ENCODE measurements at places on chromosomes 12 and 14.

- DNase-seq: no peak
These were observed 203.8 kb downstream of the TSPAN9 start for GRCh38 chr12:3280967-3281366.

DNA sequence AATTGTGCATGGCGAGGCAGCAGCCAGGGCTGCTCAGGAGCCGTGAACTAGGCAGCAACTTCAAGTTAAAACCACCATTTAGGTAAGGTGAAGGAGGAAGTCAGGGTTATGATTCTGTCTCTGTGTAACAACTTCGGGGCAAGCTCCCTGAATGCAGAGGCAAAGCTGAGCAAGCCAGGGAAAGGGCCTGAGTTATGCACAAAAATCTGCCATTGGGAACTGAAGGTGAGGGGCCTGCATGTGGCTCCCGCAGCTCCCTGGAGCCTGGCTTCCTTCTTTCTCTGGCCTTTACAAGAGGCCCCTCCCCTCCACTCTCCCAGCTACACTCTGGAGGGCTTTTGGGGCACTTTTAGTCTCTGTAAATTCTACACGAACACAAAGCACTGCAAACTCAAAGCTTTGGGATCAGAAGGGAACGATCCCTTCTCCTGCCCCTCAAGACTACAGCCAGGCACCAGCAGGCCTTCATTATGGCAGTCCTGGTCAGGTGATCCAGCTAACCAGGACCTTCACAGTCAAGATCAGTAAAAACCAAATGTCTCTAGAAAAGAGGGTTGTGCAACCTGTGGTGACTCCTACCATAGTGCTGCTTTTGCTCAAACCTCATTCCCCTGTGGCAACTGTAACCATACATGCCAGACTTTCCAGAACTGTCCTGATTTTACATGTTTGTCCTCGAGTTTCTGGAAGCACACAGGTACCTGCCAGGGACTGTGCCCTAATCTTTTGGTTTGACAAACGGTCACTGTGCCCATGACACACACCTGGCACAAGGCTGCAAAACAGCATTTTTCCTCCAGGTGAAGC, 67.2 kb upstream of the PTGR2 start:
- no peak for DNase-seq

DNA sequence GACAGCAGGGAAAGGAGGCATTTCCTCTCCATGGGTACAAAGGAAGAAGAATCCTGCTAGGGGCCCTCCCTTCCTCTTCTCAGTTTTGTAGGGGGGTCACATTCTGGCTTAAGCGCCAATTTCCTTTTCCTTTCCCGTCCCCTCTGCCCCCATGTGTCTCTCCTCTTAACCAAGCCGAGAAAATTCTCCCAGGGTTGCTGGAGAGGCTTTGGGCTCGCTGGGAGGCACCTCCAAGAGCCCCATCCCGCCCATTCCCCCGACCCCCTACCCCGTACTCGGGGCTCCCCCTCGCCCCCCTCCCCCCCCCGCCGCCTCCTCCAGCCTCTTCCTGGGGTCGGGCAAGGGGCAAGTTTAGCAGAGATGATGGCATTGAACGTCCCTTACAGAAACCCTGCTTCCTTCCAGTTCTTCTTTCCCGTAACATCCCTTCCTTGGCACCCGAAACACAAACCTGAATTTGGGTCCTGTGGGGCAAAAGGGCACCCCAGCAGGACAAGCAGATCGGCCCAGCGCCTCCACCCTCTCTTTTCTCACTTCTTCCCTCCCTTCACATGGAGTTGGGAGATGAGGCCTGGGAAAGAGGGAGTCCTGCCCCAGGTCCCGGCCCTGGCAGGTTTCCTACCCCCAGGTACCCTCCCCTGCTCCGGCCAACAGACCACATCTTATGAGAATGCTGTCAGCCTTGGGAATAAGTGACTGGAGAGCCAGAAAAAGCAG, 13.7 kb downstream of the PLEKHG6 start:
- no peak for DNase-seq

DNA sequence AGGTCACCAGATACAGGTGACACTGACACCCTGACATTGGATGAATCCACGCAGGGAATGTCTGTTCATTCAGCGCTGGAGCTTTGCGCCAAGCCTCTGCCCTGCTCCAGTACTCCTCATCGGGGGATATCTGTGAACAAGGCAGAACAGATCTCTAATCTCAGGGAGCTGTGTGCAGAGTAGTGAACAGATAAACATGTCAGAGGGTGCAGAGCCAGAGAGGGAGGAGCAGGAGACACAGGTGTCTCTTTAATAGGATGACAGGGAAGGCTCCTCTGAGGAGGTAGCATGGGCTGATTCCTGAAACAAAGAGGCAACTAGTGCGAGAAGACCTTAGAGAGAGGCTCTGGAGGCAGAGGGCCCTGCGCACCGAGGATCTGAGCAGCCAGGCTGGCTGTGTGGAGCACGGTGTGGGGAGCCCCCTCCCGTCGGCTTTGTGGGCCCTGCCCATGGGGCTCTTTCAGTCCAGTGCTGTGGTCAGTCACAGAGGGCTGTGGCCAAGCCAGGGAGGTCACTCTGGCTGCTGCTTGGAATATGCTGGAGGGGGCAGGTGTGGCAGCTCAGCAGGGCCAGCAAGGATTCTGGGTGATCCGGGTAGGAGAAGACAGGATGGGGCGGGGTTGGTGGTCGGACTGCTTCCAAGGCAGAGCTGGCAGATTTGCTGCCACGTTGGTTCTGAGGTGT, 55.6 kb downstream of the TECPR2 start:
- no peak for DNase-seq

DNA sequence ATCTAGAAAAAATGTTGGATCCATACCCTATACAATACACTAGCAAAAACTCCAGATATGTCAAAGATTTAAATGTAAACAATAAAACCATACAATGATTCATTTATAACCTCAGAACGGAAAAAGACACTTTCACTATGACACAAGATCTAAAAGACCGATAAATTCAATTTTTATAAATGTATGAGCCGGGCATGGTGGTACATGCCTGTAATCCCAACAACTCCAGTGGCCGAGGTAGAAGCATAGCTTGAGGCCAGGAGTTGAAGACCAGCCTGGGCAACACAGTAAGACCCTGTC, 2.5 kb upstream of the SOS2 start:
- DNase-seq: no peak

- no peak for DNase-seq
These were observed 3.6 kb downstream of the ANKRD9 start for GRCh38 chr14:102505775-102506625.

DNA sequence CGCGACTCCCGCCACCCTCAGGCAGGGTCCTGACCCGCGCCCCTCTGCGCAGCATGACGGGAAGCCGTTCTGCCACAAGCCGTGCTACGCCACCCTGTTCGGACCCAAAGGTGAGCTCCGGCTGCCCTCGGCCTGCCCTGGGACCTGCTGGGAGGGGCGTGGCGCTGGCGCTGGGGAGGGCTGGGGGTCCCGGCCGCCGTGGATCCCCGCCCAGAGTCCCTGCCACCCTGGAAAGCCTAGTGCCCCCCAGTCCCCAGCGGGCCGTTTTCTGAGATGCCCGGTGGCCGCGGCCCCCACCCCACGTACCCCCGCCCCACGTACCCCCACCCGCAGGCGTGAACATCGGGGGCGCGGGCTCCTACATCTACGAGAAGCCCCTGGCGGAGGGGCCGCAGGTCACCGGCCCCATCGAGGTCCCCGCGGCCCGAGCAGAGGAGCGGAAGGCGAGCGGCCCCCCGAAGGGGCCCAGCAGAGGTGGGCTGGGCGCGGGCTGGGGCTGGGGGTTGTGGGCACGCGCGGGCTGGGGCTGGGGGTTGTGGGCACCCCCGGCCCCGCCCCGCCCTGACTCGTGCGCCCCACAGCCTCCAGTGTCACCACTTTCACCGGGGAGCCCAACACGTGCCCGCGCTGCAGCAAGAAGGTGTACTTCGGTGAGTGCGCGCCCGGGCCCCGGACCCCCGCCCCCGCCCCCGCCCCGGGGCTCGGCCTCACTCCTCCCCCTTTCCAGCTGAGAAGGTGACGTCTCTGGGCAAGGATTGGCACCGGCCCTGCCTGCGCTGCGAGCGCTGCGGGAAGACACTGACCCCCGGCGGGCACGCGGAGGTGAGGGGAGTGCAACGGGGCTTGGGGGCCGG, 4.0 kb downstream of the CRIP2 start:
- DNase-seq: no peak

- DNase-seq: no peak
These were observed 15.8 kb upstream of the ANKRD33 start for GRCh38 chr12:51871918-51872688.

DNA sequence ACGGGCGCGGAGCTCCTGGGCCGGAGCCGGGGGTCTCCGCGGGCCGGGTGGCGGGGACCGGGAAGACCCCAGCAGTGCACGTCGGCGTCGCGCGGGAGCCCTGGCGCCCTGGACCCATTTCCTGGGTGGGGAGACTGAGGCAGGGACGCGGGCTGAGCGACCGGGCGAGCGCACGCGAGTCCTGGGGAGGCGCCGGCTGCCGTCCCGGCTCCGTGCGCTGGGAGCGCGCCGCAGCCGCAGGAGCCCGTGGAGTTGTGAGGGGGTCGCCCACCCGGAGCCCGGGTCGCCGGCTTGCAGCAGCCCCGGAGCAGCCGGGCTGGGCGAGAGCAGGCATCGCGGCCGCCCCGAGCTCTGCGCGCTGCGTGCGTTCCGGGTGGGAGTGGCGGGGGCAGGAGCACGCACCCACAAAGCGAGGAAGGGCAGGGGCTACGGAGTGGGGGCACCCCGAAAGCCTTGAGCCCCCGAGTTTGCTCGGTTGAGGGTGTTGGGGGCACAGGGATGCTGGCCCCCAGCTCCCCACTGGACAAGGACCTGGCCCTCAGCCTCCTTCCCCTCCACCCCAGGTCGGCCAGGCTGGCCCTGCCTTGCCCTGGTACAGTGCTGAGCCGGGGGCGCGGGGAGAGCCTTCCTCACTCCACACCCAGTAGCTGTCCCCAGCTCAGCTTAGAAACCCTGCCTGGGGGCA, 620 bp downstream of the MMP17 start:
- DNase-seq: no peak

Data from stimulated activated CD4-positive, alpha-beta T cell treated with anti-CD3 and anti-CD28 coated beads, TNF-alpha, amount 100 ng/mL, for 48 hours (primary cell).